ENCODE measurements at places on chromosomes 7 and 10.

GRCh38 chr7:159280008-159280407 is 135.3 kb upstream of the VIPR2 start:
- no peak for DNase-seq

- DNase-seq, result no peak
These were observed 19.2 kb downstream of the PDCD11 start for GRCh38 chr10:103415581-103415980.

GRCh38 chr10:59395984-59396383 is 33.6 kb upstream of the FAM13C start:
- no peak for DNase-seq

- DNase-seq, result no peak
These were observed 143.3 kb downstream of the TES start for GRCh38 chr7:116353647-116354046.

GRCh38 chr10:24488631-24489030 is 235.1 kb downstream of the ARHGAP21 start:
- DNase-seq, result no peak

DNA sequence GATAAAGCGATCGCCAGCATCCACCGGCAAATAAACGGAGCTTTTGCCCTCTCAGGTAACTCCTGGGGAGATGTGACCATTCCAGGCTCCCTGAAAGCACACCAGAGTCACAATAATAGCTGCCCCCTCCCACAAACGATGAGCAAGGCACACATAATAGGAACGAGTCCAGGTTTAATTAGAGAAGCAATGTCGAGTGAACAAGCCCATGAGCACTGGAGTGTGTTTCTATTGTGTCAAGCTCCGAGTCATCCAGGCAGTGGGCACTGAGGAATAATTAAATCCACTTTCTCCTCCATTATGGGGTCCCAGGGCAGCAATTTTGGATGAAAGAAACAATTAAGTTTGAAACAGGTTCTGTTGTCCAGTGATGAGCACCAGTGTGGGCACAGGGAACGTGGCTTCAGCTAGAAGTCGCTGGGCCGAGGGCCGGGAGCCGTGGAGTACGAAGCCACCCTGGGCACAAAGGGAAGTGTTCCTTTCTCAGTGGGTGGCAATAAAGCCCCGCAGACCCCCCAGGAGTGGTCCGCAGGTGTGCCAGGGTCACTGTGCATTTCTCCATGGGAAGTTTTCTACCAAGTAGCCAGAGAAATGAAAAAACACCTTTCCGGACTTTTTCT is 12.0 kb downstream of the PNLIPRP2 start:
- no peak for DNase-seq

DNA sequence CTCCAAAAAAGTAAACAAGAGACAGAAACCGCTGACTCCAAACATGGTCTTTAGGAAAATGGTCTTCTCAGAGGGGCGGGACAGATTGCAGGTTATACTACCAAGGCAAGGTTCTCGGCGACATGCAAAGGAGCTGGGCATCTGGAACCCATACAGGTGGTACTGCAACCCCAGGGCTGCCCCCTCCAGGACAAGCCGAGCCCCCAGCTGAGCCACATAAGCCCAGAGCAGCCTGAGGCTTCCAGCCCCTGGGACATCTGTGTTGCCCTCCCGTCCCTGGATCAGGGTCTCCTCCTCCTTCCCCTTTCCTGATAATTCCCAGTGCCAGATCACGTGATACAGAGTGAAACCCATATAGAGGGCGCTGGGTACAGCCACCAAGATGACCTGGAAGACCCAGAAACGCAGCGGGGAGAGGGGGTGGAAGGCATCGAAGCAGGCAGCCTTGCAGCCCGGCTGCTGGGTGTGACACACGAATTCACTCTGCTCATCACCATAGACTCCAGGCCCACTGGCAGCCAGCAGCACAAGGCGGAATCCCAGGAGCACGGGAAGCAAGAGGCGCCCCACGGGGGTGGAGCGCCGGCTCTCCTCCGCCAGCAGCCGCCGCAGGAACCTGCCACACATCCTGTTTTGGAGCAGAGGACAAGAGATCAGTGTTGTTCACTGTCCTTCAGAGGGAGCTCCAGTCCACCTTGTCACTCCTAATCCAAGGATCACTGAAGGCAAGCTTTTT is at the start of gene GJC3:
GJC3 (minus strand) TSS at position 627 of the 736 bp plus-strand sequence; CDS start at position 627, 0 bp downstream.
- DNase-seq, result no peak

DNA sequence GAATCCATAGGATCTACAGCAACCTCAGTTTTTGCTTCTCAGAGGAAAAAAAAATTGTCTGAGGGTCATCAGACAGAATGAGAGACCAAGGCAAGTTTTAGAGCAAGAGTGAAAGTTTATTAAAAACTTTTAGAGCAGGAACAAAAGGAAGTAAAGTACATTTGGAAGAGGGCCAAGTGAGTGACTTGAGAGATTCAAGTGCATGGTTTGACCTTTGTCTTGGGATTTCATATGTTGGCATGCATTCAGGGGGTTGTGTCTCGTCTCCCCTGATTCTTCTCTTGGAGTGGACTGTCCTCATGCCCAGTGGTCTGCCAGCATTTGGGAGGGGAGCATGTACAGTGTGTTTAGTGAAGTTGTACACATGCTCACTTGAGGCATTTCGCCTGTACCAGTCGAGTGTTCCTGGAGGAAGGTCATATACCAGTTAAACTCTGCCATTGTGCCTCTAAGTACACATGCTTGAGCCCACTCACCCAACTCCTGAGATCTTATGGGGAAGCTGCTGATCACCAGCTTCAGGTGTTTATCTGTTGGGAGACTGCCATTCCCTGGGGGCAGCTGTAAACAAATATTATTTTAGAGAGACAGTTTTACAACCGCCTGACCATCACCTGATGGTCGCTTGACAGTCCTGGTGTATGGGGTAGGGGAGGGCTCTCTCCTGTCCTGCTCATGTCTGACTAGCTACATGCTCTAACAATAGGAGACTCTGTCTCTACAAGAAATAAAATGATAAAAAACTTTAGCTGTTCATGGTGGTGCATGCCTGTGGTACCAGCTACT is 109.4 kb downstream of the EEPD1 start:
- DNase-seq, result no peak

GRCh38 chr7:152173372-152174070 is 148.0 kb downstream of the GALNT11 start:
- no peak for DNase-seq

DNA sequence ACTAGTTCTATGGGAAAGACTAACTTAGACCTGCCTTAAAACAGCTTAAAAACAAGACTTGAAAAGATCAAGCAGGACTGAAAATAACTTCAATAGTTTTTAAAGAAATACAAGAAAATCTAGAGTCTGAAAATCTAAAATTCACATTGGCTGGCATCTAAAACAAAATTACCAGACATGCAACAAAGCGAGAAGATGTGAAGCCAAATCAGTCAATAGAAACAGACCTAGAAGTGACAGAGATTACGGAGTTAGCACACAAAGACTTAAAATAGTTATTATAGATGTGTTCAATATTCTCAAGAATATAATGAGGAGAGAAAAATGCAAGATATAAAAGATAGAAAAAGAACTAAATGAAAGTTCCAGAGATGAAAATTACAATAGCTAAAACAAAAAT is 78.3 kb upstream of the DIP2C start:
- DNase-seq, result no peak

GRCh38 chr10:114376523-114376922 is 27.8 kb downstream of the AFAP1L2 start:
- no peak for DNase-seq

- DNase-seq, result no peak
These were observed 183.6 kb downstream of the TCF7L2 start for GRCh38 chr10:113133497-113134115.

DNA sequence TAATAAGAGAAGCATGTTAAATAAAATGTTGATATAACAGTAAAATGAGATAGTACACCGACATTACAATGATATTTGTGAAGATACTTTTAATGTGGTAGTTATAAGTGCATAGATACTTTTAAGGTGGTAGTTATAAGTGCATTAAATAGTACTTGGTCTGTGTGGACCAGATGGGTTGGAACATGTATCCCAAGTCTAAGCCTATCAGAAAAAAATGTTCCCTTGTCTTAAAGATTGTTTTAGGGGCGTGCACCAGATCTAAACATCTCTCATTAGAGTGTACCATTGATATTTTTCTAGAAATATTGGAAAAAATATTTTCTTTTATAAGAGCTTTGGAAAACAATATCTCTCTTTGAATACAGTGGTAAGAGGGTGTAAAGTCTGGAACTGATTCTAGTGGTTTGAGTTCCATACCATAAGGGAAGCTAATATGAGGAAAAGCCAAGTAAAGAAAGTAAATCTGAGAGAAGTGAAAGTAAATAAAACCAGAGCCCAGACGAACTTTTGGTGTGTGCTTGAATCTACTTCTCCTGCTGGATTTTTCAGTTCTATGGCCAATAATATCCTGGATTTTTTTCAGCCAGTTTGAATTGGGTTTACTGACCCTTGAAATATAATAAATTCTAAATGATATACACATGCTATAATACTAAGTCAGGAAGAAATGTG is 175.3 kb downstream of the MBL2 start:
- no peak for DNase-seq

DNA sequence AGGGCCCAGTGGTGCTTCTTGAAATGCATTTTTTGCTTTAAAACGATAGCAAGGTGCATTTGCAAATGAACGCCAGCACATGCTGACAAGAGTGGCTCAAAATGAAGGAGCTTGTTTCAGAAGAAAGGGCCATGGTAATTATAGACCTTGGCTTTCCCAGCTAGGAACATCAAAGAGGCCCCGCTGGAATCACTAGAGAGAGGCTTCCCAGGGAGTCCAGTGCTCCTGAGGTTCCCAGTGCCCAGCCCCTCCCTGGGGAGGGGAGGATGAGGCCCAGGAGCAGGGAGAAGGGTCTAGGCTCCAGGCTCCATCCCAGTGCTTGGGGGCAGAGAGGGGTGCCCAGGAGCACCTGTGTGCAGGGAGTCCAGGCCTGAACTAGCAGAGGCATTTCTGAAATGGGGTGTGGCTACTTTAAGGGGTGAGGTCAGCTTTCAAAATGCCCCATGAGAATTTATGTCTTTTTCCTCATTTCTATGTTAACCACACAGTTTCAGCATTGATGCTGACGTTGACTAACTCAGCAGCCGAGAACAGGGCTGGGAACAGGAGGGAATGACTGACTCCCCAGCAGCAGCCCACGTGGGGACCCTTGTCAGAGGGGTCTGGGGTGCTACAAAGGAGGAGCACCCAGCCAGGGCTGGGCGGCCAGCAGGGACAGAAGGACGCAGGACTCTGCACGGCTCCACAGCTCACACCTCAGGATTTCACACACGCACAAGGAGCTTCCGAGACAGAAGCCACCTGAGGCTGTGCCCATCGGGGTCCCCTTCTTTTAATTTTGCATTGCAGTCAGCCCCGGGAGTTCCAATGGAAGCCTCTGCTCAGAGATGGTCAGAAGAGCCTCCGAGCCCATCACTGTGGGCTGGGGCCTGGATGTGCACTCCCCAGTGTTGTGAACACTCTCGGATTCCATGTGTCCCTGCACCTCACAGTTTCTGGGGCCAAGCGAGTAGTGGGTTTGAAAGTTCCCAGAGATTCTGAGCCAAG is 570.2 kb downstream of the PTPRN2 start:
- DNase-seq, result no peak

GRCh38 chr7:112421666-112422486 is 28.4 kb upstream of the IFRD1 start:
- no peak for DNase-seq

DNA sequence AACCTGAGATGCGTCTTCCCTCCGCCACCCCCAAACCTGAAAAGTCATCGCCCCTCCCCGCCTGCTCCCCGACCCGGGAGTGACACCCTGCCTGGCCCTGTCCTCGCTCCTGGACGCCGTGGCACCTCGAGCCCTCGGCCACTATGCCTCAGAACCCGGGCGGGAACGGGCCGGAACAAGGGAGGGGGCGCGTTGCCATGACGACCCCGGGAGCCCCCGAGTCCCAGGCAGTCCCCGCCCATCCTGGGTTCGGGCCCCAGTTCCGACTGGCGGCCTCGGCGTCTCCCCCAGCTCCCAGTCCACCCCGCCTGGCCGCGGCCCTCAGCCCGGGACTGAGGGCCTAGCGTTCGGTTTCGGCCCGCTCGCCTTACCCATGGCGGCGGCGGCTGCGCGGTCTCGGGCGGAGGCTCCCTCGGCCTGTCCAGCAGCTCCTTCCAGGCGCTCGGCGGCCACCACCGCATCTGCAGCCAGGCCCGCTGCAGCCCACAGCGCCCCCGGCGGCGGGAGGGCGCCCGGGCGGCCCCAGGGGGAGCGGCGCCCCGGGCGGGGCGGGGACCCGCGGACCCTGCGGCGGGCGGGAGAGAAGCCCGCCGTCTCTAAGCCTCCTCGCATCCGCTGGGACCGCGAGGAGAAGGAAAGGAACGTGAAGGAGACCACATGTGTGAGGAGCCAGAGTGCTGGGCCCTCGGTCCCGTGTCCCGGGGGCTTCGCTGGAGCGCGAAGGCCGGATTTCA is at the start of gene RUFY2:
RUFY2 (minus strand) TSS at position 463 of the 734 bp plus-strand sequence; CDS start at position 375, 88 bp downstream.
- DNase-seq, result peak; percentile 58

DNA sequence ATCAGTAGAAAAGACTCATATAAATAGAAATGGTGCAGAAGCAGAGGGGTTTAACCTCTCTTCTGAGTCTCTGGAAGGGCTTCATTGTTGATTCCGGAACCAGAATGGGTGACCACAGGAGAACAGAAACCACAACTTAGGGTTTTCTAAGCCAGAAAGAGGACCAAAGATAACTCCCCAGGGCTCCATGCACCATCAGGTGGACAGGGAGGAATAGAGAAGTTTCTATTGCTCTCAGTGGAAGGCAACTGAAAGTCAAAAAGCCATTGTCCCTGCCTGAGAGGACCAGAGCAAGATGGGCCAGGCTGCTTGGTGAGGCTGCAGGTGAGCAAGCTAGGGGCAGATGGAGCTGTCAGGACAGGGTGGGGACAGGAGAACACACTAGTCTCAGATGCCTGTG is 14.6 kb upstream of the NPS start:
- DNase-seq, result no peak

DNA sequence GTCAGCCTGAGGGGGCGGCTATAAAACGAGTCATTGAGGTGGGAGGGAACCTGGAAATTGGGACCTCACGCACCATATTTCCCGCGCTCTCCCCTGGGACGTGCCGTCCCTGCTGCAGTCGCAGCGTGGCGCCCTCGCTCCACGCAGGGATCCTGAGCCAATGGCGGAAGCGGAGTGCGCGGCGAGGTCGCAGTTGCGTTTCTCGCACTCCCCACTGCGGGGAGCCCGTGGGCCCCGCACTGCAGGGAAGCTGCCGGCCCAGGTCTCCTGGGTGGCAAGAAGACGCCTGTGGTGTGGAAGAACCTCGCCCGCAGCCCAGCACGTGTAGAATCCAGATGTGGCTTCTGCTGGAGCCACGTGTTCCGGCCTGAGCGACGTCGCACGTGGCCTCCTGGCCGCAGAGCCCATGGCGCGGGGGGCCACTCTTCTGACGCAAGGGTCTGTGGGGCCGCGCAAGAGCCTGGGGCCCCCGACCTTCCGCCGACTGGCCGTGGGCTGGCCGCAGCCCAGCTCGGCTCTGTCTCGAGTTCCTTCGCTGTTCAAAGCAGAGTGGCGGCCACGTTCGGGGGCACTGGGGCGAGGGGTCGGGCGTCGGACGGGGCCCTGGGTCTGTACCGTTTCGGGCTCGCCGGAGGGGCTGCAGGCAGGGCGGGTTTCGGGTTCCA is 26.4 kb downstream of the HIF1AN start:
- DNase-seq, result peak; percentile 36

- DNase-seq, result no peak
These were observed 18.4 kb upstream of the MAP3K8 start for GRCh38 chr10:30415593-30415992.

GRCh38 chr10:38157270-38157685 is 63.1 kb downstream of the ZNF37A start:
- DNase-seq, result no peak
